T-helper 22 cell (primary cell): ENCODE measurements at places on chromosomes 11 and 22.

- peak; percentile 75 for DNase-seq
Observed at GRCh38 chr22:36506637-36507517, at the start of gene FOXRED2. Gene FOXRED2, minus strand, starts transcription at chr22:36507040. Its CDS starts 618 bp downstream, at chr22:36506422.

DNA sequence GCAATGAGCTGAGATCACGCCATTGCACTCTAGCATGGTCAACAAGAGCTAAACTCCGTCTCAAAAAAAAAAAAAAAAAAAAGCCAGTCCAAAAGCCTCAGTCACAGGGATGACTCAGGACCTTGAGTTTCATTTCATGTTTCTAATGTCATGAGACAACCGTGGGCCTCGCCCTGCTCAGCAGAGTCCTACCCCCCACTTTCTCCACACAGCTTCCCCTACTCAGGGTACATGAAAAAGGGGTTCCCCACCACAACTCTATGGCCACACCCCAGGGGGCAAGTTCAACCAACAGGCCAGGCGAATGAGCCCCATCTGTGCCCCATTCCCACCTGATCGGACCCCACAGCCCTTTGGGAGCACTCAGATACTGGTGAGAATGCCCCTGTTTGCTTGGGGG is 24.3 kb upstream of the ADA2 start:
- no peak for DNase-seq

DNA sequence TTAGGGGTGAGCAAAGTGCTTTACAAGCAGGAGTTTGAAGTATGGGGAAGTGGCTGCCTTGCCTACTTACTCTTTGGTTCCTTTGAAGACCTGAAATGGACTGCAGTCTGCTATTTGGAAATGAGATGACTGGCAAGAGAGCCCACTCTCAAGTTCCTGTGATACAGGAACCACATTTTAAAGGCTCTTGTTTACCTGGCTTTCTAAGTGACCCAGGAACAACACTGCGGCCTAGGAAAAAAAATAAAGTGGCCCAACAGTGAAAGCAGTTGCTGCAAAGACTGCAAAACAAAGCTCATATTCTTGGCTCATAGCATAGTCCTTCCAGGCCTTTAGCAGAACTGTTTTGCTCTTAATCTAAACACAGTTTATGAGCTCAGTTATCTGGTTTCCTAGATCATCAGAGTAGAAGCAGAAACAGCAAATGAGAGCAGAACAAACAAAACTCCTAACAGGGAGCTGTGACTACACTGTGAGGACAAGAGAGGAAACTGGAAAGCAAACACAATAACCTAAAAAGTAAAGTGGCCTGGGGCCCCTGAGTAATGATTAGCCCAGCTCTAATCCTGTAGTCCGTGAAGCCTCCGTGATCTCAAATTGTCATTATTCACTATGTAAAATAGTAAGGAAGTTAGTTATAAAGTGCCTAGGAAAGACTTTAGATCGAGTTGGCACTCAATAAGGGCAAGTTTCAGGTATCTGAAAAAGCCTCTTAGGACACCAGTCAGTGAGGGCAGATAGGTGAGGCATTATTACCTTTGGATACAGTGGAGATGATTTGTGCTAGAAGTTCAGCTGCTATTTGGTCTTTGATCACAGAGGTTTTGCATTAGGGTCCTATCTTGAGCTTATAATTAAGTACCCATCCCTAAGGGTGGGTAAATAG is 11.5 kb downstream of the CCDC117 start:
- no peak for DNase-seq

- no peak for DNase-seq
Observed at GRCh38 chr11:102118937-102119336, 8.7 kb downstream of the YAP1 start.

DNA sequence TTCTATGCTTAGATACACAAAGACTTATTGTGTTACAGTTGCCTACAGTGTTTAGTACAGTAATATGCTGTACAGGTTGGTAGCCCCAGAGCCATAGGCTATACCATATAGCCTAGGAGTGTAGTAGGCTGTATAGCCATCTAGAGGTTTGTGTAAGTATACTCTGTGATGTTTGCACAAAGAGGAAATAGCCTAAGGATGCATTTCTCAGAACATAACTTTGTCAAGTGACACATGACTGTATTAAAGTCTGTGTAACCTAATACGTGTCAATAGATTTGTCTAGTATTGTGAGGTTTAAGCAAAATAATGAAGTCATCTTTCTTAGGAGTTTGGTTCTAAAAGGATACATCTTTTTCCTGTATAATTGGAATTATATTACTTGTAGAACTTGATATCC is 5.5 kb downstream of the ZC3H12C start:
- DNase-seq: no peak

DNA sequence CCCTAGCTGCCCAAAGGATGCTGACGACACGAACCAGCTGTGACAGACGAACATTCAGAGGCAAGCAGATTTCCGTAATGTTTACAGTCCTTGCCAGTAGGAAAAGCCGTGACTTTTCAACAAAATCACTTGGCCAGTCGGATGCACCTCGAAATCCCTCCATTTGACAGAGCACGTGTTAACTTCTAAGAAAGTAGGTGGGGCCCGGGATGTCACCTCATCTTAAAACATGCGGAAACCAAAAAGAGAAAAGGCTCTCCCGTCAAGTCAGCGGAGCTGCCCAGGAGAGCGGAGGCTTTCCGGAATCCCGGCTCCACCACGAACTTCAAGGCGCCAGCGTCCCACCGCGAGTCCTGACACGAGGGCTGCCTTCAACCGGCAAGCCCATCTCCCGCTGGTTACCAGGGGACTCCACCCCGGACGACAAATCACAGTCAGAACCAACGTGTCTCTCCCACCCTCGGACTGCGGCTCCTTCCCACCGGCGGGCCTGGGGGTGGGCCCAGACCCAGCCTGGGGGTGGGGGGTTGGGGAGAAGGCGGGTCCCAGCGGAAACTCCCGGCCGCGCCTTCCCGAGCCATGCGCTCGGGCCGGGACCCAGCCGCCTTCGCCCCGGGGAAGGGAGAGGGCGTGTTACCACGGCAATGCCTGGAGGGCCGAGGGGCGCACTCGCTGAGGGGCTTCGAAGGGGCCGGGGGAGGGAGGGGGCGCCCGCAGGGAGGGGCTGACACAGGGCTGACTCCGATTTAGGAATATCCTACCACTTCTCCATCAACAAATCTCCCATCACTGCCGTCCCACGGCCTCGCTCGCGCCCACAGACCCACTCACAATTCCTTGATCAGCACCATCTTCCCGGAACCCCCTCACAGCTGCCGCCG is 475 bp downstream of the PITPNB start:
- DNase-seq: peak; percentile 37
